Activated B cell treated with CpG ODN at 0.5 μM for 24 hours (primary cell): ENCODE measurements at places on chromosomes 1 and 21. TPM values are rescaled to one million over a fixed set of nuclear protein-coding genes. Genes with fewer than 3 reads are reported as not detected.

SPRR1A gene
- total RNA-seq = not detected in 2 replicates

RGS13 gene
- 0.49 and 0.60 TPM in 2 replicates for total RNA-seq

SELP gene
- 0.27 and 0.60 TPM in 2 replicates for total RNA-seq

FCGR2B gene
- 72.3 and 77.5 TPM in 2 replicates for total RNA-seq

S100PBP gene
- 43.0 and 50.5 TPM in 2 replicates for total RNA-seq

PRR9 gene
- not detected in 2 replicates for total RNA-seq

GJA8 gene
- total RNA-seq = not detected in 2 replicates

GCSAML gene
- not detected in 2 replicates for total RNA-seq

DNA sequence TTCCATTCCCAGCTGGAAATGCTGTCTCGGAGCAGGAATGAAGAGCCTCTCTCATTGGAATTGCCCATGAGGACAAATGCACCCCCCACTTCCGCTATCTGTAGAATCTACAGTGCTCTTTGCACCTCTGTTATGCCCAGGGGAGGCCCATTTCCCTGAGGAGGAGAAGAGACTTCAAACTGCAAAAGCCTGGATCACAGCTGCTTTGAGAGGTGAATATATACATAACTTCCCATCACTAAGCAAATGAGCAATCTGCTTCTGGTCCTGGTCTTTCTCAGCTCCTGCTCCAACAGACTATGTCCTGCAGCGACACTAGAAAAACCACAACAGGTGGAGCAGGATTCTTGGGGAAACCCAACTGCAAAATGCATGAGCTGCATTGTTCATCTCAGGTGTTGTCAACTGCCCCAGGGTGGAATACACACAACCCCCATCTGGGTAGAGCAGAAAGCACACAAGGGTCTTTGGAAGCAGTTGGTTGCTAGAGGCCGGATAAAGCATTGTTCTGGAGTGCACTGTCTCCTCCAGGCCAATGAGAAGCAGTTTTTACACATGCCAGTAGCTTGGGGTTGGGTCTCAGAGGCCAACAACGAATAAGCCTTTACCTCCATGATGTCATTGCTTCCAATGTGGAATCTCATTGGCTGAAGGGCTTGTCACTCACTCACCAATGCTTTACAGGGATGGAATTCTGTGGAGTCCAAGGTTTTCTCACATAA, 67.7 kb upstream of the RAB4A start:
- DNase-seq = no peak

GRCh38 chr1:26215246-26215645, 18.8 kb upstream of the CEP85 start:
- DNase-seq = no peak

DNA sequence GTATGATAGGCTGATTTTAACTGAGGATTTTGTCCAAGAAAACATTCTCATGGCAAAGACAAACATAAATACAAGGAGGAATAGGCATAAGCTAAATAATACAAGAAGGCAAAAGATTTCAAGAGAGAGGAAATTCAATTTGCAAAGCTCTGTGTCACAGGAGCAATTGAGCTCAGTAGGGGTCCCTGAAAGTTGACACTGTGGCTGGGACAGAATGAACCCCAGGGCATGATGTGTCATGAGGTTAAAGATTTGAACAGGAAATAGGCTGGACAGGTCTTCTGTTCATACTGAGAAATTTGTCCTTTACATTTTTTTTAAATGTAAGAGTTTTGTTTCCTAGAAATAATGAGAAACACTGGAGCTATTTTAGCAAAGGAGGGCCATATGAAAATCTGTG, 555.4 kb upstream of the NEGR1 start:
- DNase-seq = no peak

DNA sequence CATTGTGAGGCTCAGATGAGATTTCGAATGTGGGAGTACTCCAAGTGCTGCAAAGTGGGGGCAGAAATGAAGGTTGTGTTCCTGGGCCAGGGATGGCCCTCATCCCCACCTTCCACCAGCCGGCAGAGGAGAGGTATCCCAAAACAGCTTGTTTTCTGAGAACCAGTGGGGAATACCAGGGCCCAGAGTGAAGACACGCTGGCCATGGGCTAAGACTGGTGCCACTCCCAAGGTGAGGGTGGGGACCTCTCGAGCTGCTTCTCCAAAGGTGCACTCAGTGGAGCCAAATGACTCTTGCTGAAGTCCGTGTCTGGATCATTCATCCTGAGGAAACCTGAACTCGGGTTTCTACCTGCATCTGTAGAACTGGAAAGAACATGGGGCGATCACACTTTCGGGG, 22.1 kb downstream of the KCNA2 start:
- DNase-seq = no peak

- no peak for DNase-seq
Measured at GRCh38 chr1:239387304-239388158, 1.2 kb downstream of the CHRM3 start.

- DNase-seq = no peak
Measured at GRCh38 chr1:174659823-174660222, 212.1 kb downstream of the GPR52 start.

GRCh38 chr1:180294711-180295110, 64.6 kb downstream of the LHX4 start:
- DNase-seq = no peak

DNA sequence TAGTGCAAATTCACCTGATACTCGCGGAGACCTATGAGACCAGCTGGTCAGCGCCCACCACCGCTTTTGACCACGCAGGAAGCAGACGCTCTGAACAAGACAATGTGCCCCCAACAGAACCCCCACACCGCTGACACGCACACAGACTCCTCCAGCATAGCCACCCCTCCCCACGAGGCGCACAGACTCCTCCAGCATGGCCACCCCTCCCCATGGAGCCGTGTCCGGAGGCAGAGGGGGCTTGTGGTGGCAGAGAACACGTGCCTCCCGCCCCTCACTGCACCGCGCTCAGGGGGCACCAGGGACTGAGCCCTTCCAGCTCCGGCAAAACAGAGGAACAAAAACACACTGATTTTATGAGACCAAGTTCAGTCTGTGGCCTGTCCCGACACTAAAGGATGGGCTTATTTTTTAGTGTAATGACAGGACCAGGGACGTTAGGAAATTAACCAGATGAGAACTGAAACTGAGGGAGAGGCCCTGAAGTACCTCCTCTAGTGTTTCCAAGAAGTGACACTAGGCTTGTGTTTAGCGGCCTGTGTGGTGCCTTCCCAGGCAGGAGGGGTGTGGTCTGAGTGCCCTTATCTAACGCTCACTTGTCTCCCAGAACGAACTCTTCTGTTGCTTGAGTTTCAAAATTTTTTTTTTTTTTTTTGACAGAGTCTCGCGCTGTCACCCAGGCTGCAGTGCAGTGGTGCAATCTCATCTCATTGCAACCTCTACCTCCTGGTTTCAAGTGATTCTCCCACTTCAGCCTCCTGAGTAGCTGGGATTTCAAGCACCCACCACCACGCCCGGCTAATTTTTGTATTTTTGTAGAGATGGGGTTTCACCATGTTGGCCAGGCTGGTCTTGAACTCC, 10.0 kb upstream of the AGPAT3 start:
- no peak for DNase-seq

DNA sequence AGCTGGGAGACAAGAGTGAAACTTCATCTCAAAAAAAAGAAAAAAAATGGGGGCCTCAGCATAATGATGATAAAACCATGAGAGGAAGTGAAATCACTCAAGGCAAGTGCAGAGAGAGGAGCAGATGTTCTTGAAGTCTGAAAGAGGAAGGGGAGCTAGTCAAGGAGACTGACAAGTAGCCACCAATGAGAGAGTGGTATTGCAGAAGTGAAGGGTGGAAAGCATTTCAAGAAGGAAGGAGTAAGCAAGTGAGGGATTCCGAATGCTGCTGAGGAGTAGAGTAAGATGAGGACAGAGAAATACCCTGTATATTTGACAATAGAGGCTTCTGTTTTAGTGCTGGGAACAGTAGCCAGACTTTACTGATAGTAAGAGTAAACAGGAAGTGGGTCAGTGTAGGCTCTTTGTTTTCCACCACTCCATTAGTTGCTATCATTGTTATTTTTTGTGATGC, 2.9 kb downstream of the TATDN3 start:
- DNase-seq = no peak

DNA sequence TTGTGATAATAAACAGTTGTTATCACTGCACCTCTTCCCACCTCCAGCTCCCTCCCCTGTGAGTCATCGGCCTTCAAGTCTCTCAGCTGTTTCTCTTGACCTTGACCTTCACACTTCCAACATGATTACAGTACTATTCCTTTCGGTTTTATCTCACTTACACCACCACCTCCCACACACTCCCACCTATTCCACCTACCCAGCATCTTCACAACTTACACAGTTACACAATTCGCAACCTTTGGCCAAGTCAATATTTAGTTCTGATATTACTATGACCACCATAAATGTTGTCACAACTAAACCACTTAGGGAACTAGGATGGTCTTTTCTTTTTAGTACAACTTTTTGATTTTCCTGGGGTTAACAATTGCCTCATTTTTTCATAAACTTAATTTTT, 60.2 kb downstream of the RIPK4 start:
- no peak for DNase-seq
